ENCODE measurements at places on chromosomes 12 and 14.

GRCh38 chr12:127479256-127479655, 787.7 kb upstream of the TMEM132C start:
- no peaks in the 10 kb centered on the region for H3K4me1 ChIP-seq
- no peaks in the 10 kb centered on the region for H3K36me3 ChIP-seq
- no peaks in the 10 kb centered on the region for H3K27me3 ChIP-seq
- H3K27ac ChIP-seq = no peak overlapping the region
- no peak overlapping the region for H3K4me3 ChIP-seq
- DNase-seq = no peak

- DNase-seq = no peak
- H3K27ac ChIP-seq = no peak overlapping the region
- H3K4me1 ChIP-seq = no peaks in the 10 kb centered on the region
- H3K4me3 ChIP-seq = no peak overlapping the region
These were observed 366.2 kb downstream of the EGLN3 start for GRCh38 chr14:33584697-33585096.

GRCh38 chr14:51082349-51082748, 12.6 kb downstream of the TRIM9 start:
- no peaks in the 10 kb centered on the region for H3K36me3 ChIP-seq
- no peak for DNase-seq
- H3K4me3 ChIP-seq = no peak overlapping the region
- no peak overlapping the region for H3K27ac ChIP-seq
- H3K4me1 ChIP-seq = no peaks in the 10 kb centered on the region

- no peaks in the 10 kb centered on the region for H3K27me3 ChIP-seq
- peaks cover 10% of the 10 kb centered on the region for H3K4me1 ChIP-seq
- peak overlapping the region; percentile 98 for H3K27ac ChIP-seq
- H3K4me3 ChIP-seq = peak overlapping the region; percentile 82
These were observed 736 bp upstream of the PHLDA1 start for GRCh38 chr12:76032043-76032981.

GRCh38 chr14:95858893-95859292, 17.7 kb upstream of the TUNAR start:
- no peak overlapping the region for H3K27ac ChIP-seq
- H3K36me3 ChIP-seq = no peaks in the 10 kb centered on the region
- no peak overlapping the region for H3K4me3 ChIP-seq
- H3K4me1 ChIP-seq = no peaks in the 10 kb centered on the region

DNA sequence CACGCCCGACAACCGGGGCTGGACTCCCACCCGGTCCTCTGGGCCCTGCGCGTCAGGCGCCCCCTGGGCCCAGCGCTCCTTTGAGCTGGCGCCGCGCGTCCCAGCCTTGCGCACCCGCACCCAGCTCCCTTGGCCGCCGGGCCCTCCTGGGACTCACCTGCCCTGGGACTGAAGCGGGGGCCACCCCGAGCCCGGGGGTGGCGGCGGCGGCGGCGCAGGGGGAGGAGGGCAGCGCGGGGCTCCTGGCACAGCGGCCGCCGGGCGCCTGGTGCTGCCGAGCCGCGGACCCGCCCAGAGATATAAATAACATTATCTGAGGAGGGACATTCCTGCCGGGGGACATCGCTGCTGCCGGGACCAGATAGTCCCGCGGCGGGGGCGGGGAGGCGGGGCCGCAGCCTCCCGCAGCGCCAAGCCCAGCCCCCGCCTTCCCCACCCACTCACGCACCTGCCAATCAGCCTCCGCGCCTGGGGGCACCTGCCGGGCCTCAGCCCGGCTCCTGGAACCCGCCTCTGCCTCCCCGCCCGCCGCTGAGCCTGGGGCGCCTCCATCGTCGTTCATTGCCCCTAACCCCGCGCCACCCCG, at the start of gene SPTB:
Gene SPTB (minus strand): TSS at position 273 of the 586 bp plus-strand sequence. CDS start 56,813 bp downstream, outside the sequence.
- no peaks in the 10 kb centered on the region for H3K36me3 ChIP-seq
- H3K4me3 ChIP-seq = peak within 1 kb of the TSS; percentile 60
- no peak within 1 kb of the TSS for H3K27ac ChIP-seq
- H3K4me1 ChIP-seq = peaks cover 7% of the 10 kb centered on the region
- DNase-seq = peak; percentile 73

DNA sequence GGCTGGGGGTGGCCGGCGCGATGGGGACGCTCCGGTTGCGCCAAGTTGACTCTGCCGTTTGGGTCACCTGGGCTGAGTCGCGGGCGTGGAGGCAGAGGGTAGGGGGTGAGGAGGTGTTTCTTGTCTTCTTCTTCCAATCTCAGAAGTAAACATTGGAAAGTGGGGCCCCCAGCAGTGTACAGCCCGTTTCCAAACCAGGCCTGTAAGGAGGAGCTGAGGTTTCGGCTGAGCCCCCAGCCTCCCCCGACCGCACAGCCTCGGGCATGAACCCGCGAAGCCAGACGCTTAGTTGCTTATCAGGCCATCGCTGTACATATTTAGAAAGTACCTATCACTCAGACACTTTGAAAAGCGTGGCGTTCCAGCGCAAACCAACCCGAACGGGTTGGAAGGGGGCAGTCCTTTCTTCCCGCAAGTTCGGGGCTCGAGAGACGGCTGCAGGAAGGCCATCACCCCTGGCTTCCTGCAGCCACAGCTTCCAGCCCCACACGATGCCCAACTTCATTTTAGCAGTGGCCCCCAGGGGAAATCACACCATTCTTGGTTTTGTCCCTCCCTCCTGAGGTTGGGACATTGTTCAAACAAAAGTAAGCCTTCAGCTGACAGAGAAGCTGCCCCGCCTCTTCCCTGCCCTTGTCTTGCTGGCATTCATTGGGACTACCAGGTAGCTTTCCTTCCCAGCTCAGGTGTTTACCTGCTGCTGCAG, 164.1 kb downstream of the ZFP36L1 start:
- peak; percentile 79 for DNase-seq
- peak overlapping the region; percentile 39 for H3K4me3 ChIP-seq
- no peaks in the 10 kb centered on the region for H3K27me3 ChIP-seq
- no peaks in the 10 kb centered on the region for H3K36me3 ChIP-seq

- H3K27me3 ChIP-seq = no peaks in the 10 kb centered on the region
- H3K4me3 ChIP-seq = no peak overlapping the region
- no peaks in the 10 kb centered on the region for H3K36me3 ChIP-seq
- H3K4me1 ChIP-seq = peaks cover 6% of the 10 kb centered on the region
- no peak for DNase-seq
These were observed 8.7 kb downstream of the NT5DC3 start for GRCh38 chr12:103832048-103832997.
